Skeletal muscle cell (primary cell): ENCODE measurements at places on chromosomes 3 and 15.

GRCh38 chr3:35528728-35529127 lies 110.6 kb upstream of the ARPP21 start:
- no peak for DNase-seq

DNA sequence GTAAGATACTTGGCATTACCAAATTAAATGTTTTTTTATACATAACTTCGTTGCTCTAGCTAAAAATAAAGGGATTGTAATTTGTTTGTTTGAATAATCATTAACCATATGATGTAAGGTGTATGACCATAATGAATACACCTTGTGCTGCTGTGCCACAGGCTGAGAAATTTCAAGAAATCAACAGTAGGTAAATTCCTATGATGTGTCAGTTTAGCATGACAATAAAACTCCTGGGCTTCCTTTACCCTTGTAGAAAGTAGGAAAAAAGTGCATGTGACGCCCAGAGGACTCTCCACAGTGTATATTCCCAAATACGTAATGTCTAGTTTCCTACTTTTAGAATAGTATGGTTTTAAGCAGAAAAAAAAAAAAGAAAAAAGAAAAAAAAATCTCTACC lies 208.1 kb downstream of the SATB1 start:
- DNase-seq: no peak

DNA sequence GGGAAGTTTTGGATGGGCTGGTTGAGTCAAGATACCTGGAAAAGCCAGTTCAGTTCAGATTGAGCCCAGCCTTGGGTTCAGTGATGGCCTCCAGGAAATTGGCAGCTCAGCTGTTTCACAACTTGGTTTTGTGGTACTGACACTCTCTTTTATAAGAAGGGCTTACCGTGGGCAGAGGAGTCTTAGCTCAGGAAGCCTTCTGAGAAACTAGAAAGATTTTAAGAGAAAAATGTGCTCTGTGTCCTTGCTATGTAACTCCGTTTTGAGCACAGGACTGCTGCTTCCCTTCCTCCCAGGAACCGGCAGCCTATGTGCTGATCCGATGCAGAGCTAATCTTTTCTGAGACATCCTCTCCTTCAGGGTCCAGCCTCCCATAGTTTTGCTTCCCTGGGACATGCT lies 46.6 kb upstream of the RASGRP1 start:
- DNase-seq: no peak

DNA sequence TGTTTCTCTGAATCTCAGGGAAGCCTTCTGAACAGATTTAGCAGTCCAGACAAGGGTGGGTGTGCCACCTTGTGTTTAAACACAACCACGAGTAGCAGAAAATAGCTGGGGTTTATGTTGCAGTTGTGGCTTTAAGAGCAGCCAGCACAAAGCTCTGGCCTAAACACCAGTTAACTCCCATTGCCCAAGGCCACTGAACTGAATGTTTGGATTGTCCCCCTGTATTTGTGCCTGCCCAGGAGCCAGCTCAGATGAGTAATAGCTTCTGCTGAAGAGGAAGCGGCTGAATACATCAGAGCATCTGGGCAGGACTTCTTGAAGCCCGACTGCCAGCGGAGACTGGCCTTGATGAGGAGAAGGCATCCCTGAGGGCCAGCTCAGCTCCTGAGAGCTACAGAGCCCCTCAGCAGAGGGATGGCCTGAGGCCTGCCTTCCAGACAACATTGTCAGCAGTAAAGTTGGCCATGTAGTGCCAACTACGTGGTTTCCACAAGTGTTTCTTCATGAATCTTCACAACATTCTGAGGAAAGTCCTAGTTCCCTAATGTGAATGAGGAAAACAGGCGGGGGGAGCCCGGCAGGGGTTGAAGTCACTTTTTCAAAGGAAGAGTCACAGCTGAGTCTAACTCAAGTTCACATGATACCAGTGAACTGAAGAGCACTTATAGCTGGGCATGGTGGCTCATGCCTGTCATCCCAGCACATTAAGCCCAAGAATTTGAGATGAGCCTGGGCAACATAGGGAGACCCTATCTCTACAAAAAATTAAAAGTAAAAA lies 65.8 kb upstream of the ZBTB38 start:
- DNase-seq: peak; percentile 28

GRCh38 chr3:153967260-153967659 lies 153.9 kb upstream of the ARHGEF26 start:
- DNase-seq: no peak

DNA sequence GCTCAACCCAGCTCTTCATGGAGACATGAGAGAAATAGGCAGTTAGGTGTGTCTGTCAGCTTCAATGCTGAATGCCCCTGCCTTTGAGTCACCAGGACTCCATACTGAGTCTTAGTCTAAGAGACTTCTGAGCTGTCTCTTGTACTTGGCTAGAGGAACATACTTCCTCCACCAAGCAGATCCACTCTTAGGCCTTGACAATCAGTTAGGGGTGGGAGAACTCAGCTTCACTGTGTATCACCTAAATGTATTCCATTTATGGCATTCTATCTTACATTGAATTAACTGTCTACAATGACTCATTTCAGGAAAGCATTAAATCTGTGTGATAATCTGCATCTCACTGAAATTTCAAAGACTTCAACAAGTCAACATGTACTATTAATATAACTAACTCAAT lies 66.0 kb downstream of the STAC start:
- DNase-seq: no peak

DNA sequence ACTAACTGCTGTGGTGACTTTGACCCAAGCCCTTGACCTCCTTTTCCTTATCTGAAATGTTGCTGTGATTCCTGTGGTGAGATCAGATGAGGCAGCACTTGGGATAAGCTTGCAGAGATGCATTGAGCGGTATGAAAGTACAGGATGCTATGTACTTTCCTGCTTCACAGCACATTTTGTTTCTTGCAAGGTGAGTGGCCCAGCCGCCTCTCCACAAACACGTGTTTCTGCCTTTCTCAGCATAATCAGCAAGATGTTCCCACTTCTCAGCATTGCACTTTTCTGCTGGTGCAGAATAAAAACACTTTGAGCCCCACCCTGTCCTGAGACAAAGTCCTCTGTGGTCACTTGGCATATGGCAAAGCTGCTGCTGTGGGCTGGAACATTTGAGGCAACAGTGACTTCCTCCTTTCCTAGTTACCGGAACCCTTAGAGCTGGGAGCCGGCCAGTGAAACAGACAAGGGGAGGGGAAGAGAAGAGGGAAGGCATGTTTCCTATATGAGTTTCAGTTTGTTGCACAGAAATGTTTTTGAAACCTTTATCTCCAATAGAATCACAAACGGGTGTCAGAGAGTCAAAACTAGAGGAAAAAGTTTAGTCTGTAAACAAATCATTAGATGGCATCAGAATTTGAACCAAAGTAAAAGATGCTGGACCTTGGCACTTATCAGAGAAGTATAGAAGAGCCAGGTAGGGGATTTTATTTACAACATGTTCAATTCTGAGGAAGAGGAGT lies 5.0 kb downstream of the NUDT16 start:
- DNase-seq: no peak
